ENCODE measurements at places on chromosomes 4 and X.

DNA sequence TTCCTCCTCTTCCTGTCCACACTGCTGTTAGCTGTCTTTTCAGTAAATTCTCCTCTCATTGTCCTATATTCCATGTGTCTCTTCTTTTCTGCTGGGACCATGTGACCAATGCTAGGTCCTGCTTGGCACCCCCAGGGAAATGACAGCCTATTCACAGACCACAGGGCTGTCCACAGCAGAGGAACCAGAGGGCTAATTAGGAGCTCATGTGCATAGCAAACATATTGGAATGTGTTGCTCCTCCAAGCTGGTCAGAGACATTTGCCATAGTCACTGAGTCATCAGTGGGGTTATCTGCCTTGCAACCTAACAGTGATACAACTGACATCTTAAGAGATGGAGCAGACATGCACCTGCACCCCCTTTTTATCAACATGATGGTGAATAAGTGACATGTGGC lies 67.9 kb upstream of the PUDP start:
- DNase-seq, result peak; percentile 10

GRCh38 chrX:154481911-154482601 lies 3.0 kb upstream of the LAGE3 start:
- no peak for DNase-seq

DNA sequence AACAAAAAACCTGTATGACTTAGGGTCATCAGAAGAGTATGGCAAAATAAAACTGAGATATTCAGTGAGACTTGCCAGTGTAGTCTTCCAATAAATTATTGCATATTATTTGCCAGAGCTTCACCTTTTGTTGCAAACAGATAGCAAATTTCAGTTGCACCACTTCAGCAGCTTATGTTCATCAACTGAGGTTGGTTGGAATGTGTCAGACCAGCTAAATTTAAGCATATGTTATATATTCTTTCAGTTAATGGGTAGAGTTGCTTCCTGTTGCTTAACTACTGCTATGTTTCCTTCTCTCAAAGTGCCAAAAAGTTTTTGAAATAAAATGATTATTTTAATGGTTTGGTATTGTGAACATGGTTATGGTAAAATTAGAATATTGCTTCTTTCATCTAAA lies 61.5 kb downstream of the GALNT7 start:
- DNase-seq, result no peak

DNA sequence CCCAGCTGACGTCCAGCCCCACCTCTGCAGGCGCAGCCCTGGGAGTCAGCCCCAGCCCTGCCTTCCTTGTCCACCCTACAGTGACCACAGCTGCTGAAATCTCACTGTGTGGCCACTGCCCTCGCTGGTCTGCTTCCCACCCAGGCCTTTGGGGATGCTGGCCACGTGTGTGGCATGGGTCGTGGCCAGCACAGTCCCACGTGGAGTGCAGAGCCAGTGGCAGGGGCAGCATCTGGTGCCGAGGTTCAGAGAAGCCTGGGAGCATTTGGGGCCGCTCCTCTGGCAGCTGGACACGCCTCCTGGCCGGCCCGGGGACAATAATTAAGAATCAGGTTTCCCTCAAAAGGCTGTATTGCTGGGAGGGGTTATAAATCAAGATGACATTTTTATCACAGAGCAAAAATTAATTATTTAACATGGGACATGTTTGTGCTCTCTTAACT lies 92.1 kb downstream of the HMX1 start:
- DNase-seq, result no peak

DNA sequence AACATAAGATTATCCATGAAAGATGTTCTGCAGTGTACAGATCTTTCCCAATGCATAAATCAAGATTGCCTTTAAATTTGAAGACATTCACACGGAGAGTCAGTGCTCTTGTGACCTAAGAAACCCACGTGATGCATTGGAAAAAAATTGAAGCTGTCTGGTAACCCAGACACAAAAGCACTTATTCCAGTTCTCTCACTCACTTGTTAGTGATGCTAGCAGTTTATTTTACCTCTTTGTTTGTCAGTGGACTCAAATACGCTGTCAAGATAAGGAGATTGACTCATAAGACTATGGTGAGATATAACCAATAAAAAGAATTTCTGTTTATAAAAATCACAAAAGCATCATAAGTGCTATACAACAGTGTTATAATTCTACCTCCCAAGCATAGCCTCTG lies 245.8 kb upstream of the SMIM31 start:
- peak; percentile 1 for DNase-seq

- no peak for DNase-seq
Observed at GRCh38 chr4:139691-140090, 15.4 kb downstream of the ZNF718 start.

DNA sequence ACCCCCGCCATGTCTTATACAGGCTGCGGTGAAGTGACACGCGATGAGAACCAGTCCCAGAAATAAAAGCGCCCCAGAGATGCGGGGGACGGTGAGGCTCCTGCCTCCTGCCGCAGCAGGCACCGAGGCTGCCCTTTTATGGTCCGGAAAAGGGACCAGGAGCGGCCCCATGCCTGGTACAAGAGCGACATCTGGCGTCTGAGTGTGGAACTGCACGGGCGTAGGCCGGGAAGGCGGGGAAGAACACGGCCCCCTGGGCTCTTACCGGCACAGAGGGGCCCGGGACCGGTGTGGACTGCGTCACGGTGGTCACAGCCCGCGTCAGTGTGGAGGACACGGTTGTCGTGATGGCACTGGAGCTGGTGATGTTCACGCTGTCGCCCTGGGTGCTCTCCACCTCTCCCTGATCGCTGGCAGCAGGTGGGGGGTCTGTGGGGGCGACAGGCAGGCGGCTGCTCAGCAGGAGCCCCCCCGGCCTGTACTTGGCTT lies 8.9 kb upstream of the RENBP start:
- DNase-seq, result peak; percentile 34

DNA sequence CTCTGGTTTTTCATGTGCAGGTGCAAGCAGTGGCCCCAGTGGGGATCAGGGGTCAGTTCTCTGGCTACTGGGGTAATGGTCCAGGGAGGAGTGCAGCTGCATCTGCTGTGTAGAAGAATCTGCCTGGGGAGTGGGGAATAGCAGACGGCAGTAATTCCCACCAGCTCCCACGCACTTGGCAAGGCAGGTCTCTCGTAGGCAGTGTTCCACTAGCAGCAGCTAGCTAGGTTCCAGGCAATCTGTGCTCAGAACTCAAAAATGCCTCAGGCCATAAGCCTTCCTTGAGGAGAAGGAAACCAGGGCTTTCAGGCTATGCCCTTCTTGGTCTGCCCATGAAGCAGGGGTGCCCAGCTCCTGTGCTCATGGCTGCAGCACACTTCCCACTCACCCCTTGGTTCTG lies 38.8 kb downstream of the DCLK2 start:
- no peak for DNase-seq

DNA sequence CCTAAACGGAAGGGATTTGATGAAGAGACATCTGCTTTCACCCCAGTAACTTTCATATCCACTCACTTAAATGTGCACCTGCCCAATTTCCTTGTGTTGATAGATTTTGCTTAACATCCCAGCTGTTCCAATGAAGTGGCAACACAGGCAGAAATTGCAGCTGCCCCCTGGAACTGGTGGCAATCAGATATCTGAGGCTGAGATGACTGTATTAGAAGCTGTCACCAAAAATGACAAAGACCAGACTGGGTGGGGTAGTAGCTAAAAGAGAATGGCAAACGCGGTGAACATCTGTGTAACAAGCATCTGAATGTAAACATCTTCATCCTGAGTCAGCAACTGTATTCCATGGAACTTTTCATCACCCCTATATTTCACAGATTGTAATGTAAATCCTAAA lies 17.1 kb downstream of the GABRA2 start:
- no peak for DNase-seq

- no peak for DNase-seq
Observed at GRCh38 chr4:12975511-12975910, 508.6 kb downstream of the RAB28 start.

DNA sequence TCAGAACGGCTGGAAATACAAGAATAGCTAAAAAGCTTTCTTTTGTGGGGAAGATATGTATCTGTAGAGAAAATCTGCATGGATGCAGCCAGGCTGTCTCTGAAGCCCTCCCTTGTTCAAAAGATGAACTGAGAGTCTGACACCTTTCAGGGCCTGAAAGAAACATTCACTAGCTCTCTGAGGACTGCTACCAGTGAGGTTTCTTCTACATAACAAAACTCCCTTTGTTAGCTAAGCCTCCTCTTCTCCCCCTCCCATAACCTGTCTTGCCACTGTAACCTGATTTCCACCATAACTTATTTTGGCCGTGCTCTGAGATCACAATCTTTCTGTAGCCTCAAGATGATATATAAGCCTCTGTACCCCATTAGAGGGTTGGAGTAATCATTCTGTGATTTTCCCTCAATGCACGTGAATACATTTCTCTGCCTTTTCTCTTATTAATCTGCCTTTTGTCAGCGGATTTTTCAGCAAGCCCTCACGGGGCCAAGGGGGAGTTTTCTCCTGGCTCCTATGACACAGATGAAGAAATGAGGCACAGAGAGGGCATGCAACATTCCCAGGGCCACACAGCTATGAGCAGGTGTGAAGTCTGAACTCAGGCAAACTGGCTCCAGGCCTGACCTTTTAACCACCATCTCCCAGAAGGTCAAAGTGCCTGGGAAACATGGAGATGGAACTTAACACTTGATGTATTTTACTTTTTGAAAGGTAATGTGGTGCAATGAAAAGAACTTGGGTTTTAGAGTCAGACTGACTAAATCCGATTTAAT lies 161.6 kb upstream of the PRDX4 start:
- DNase-seq, result no peak

DNA sequence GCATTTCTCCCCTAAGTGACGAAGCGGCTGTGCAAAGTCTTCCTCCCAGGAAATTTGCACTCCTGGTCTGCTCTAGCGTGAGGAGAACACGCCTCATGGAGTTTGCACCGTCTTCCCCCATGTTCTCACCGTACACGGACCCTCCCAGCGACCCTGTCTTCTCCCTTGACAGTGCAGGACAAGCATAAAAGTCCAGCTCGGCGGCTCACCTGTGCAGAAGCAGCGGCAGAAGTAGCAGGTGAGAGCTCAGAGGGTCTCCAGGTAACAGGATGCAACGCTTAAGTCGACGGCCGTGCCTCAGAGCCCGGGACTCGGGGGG lies 314 bp downstream of the P2RY8 start:
- no peak for DNase-seq

GRCh38 chr4:144667500-144667899 lies 21.5 kb downstream of the HHIP start:
- peak; percentile 53 for DNase-seq

- DNase-seq, result no peak
Observed at GRCh38 chr4:7298619-7299009, 106.3 kb downstream of the SORCS2 start.

GRCh38 chrX:129586446-129586845 lies 46.4 kb downstream of the OCRL start:
- no peak for DNase-seq

DNA sequence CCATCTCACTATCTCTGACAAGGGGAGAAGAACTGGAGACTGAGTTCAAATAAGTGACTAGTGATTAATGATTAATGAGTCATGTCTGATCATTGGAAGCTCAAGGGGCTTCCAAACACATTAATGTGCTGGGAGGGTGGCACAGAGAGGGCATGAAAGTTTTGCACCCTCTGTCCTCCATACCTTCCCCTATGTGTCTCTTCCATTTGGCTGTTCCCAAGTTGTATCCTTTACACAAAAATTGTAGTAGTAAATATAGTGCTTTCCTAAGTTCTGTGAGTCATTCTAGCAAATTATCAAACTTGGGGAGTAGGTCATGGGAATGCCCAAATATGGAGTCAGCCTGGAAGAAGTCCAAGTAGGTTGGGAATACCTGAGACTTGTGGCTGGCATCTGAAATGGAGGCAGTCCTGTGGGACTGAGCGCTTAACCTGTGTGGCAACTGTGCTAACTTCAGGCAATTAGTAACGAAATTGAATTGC lies 4.1 kb upstream of the FAM200B start:
- DNase-seq, result peak; percentile 62

DNA sequence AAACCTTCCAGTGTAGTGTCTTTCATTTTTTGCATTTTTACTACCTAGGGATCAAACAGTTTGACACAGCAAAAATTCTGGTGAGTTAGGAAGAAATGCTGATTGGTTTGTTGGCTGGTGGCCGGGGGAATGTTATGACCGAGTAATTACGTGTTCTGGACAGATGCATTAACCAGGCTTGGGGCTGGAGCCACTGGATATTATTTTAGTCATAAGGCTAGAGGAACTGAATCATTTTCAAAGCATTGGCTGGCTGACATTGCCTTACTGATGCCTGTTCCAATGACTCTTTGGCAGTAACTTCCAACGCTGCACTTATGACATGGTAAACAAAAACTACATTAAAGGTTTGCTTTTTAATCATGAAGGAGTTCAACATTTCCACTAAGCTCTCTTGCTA lies 84.6 kb downstream of the FBXO8 start:
- DNase-seq, result peak; percentile 88

DNA sequence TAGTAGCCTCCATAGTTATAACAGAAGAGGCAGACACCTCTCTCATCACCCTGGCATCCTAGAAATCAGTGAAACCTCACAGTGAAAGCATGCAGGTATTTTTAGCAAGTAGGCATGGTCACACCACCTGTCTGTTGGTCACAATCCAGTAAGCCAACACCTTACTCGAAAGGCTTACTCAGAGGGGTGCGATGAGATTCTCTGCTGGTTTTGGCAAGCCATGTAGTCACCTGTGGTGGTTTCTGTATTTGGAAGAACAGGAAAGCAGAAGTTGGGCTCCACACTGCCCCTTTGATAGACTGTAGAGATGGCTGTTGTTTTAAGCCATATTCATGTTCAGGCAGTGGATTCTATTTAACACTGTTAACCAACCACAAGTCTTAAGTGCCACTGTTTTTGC lies 134.7 kb downstream of the DCLK2 start:
- DNase-seq, result no peak

- peak; percentile 40 for DNase-seq
Observed at GRCh38 chr4:143355540-143356217, 19.0 kb downstream of the GAB1 start.

DNA sequence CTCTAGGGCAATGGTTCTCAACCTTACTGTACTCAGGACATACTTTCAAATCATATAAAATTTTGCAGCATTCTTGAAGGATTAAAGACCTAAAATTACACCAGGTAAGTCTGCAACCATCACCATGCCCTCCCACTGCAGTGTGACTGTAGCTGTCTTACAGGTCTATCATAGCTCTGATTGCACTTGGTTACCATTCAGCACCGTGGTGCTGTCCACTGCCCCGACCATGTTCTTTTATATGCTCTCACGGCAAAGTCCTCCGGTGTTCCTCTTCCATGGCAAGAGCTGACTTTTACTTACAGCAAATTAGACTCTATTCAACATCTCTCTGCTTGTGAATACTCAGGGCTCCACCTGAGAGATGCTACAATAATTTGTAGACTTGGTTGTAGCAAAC lies 11.5 kb downstream of the CRMP1 start:
- DNase-seq, result peak; percentile 18

GRCh38 chr4:165537028-165537648 lies 158.3 kb downstream of the CPE start:
- peak; percentile 50 for DNase-seq

DNA sequence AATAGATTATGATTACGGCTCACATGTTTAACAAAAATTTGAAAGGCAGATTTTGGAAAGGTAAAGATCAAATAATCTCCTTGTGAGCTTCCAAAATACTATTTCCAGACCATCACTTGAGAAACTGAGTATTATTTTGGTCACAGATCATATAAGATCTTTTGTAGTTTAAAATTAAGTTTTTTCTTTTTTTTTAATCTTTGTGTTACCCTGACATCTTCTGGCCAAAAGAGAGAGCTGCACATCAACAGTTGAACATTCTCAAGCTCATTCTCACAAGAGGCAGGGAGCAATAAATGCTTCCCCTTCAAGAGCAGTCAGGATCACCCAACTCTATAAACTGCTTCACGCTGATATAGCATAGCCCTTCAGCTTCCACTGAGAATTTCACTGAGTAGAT lies 15.9 kb downstream of the TMEM192 start:
- DNase-seq, result peak; percentile 42
